ENCODE measurements at places on chromosomes 11 and 22. TPM values are rescaled to one million over a fixed set of nuclear protein-coding genes. Genes with fewer than 3 reads are reported as not detected.

The MS4A7 gene
- total RNA-seq = not detected

DNA sequence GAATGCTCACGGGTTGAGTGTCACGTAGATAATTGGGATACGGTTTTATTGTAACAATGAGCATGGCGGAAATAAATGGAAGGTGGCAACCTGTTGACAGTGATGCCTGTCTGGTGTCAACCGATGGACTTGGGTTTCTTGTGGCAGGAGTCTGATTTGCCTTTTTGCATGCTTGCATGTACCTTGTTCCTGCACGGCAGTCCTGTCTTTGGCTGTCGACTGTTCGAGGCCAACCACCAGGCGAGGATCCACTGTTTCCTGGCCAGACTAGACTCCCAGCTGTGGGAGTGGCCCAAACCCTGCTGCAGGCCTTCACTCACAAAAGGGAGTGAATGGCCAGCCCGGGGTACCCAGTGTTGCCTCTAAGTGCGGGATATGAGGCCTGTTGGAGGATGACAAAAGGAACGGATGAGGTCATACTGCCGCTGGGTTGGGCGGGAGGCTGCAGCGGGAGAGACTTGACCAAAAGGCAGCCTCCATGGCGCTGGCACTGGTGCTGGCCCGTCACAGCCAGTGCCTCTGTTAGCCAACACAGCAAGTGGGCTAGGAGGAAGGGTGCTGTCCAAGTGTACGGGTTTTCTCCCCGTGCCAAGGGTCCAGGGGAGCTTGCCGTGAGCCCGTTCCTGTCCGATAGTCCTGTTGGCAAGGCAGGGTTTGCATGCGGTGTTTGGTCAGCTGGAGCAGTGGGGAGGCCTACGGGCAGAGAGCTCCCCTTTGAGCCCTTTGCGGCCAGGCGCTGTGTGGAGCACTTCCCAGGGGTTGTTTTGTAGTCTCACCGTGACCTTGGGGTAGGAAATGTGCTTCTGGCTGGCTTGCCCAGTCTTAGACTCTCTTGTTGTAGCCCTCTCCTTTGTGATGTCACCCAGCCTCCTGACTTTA is 974 bp downstream of the DGCR8 start:
- peak overlapping the region; percentile 77 for H3K4me3 ChIP-seq
- peak overlapping the region; percentile 89 for H3K27ac ChIP-seq
- no peaks in the 10 kb centered on the region for H3K4me1 ChIP-seq
- H3K36me3 ChIP-seq = peaks cover 17% of the 10 kb centered on the region
- DNase-seq = peak; percentile 40

The OR51B4 gene
- not detected for total RNA-seq

- DNase-seq = peak; percentile 98
- H3K36me3 ChIP-seq = no peaks in the 10 kb centered on the region
- H3K27ac ChIP-seq = peak overlapping the region; percentile 59
- no peak overlapping the region for H3K4me3 ChIP-seq
- peaks cover 37% of the 10 kb centered on the region for H3K4me1 ChIP-seq
- peaks cover 3% of the 10 kb centered on the region for H3K27me3 ChIP-seq
Measured at GRCh38 chr11:16001899-16002426, 354.4 kb downstream of the SOX6 start.

The FAT3 gene
- total RNA-seq = 7.3 TPM

DNA sequence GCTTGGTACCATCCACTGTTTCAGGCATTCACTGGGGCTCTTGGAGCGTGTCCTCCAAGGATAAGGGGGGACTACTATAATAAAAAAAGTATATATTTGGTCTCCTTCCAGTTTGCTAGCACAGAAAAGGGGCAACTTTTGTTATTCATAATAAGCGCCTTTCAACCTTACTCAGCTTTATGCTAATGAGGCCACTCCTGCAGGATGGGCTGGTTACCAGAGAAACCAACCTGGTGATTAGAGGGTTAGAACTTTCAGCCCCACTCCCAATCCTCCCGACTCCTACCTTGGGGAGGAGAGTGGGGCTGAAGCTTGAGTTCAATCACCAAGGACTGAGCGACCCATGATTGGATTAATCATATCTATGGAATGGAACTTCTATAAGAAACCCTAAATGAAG is 31.8 kb downstream of the PPFIBP2 start:
- H3K4me1 ChIP-seq = no peaks in the 10 kb centered on the region
- DNase-seq = no peak
- no peaks in the 10 kb centered on the region for H3K27me3 ChIP-seq
- H3K4me3 ChIP-seq = no peak overlapping the region

The ALDH3B2 gene
- not detected for total RNA-seq

DNA sequence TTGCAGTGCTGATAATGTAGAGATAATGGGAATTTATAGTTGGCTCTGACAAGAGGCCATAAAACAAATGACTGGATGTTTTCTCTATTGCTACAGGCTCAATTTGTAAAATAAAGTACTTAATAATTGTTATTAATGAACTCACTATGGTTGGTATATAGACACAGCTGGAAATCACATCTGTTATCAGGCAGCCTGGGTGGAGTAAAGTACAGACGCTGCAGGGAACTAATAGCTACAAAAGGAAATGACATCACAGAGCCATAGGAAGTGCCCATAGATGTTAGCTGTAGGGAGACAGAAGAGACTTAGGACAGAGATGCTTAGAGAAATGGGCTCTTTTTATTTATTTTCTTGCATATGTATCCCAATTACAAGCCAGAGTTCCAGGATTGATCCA is 81.0 kb upstream of the SNX19 start:
- H3K36me3 ChIP-seq = no peaks in the 10 kb centered on the region
- no peak overlapping the region for H3K27ac ChIP-seq
- peak; percentile 42 for DNase-seq
- peaks cover 20% of the 10 kb centered on the region for H3K27me3 ChIP-seq
- no peaks in the 10 kb centered on the region for H3K4me1 ChIP-seq

GRCh38 chr11:13094930-13095687 is 86.0 kb downstream of the RASSF10 start:
- H3K27ac ChIP-seq = no peak overlapping the region
- H3K4me1 ChIP-seq = no peaks in the 10 kb centered on the region
- no peak for DNase-seq
- peaks cover 8% of the 10 kb centered on the region for H3K27me3 ChIP-seq
- no peak overlapping the region for H3K4me3 ChIP-seq

- no peak overlapping the region for H3K27ac ChIP-seq
- H3K36me3 ChIP-seq = no peaks in the 10 kb centered on the region
- no peaks in the 10 kb centered on the region for H3K27me3 ChIP-seq
- no peak overlapping the region for H3K4me3 ChIP-seq
- no peak for DNase-seq
Measured at GRCh38 chr11:43963279-43963620, 20.8 kb downstream of the C11orf96 start.

DNA sequence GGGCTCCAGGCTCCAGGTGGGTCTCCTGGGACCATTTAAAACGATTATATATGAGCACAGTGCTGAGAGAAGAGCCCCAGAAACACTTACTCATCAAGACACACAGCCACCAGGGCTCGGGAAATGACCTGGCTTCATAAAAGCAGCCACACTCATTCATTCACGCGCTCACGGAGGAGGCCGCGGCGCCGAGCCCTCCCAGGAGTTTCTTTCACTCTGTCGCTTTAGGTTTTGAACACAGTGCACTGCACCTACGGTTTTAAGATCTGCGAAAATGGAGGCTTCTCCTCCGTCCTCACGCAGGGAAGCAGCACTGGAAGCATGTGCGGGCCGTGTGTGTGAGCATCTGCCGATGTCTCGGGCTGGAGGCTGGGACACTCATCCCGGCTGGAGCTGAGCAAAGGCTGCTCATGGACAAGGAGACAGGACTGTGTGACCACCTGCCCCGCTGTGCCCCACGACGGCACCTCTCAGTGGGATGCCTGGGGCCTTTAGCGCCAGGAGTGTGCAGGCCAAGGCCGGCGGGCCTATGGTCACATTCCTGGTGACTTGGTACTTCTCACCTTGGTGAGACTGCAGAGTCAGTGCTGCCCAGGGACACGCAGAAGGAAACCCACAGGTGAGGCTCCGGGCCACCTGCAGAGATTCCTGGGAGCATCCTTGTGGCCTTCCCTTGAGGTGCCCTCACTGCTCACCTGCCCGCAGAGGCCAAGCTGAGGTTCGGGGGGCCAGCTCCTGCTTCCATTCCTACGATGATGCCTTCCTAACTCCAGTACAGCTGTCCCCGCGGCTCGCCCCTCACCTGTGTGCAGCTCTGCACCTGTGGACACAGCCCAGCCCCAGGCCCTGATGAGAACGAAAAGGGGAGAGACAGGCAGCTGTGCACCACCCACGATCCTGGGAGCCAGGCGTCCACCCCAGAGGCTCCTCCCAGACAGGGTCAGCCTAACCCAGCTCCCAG is 872.0 kb downstream of the BRD1 start:
- no peak overlapping the region for H3K27ac ChIP-seq
- H3K27me3 ChIP-seq = no peaks in the 10 kb centered on the region
- H3K4me1 ChIP-seq = no peaks in the 10 kb centered on the region
- no peak for DNase-seq
- no peaks in the 10 kb centered on the region for H3K36me3 ChIP-seq

GRCh38 chr11:4851033-4851432 is 2.0 kb upstream of the OR51S1 start:
- H3K4me3 ChIP-seq = no peak overlapping the region
- no peaks in the 10 kb centered on the region for H3K27me3 ChIP-seq
- H3K27ac ChIP-seq = no peak overlapping the region

GRCh38 chr11:34158661-34159060 is 53.2 kb downstream of the NAT10 start:
- DNase-seq = no peak
- no peaks in the 10 kb centered on the region for H3K4me1 ChIP-seq
- H3K27me3 ChIP-seq = no peaks in the 10 kb centered on the region
- no peak overlapping the region for H3K4me3 ChIP-seq
- H3K36me3 ChIP-seq = peaks cover 55% of the 10 kb centered on the region
- H3K27ac ChIP-seq = no peak overlapping the region

The NAALAD2 gene
- 4.0 TPM for total RNA-seq

DNA sequence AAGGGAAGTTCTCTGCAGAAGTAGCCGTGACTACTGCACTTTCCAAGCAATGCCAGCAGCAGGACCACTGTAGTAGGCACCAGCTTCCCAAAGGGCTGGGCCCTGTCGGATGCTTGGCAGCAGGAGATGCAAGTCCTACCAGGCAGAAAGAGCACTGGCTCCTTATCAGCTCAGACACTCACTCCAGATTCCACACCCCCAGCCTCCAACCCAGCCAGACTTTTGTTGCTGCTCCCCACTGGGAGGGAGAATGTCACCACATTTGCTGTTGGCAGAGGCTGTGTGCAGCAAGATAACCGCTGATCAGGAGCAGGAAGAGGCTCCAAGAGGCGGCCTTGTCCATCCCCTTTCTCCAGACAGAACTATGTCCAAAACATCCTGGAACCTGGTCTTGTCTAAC is 118.7 kb downstream of the C11orf58 start:
- H3K27ac ChIP-seq = no peak overlapping the region
- H3K36me3 ChIP-seq = no peaks in the 10 kb centered on the region
- no peaks in the 10 kb centered on the region for H3K4me1 ChIP-seq
- H3K27me3 ChIP-seq = no peaks in the 10 kb centered on the region

The LSP1 gene
- not detected for total RNA-seq

GRCh38 chr22:50700387-50701075 is 27.9 kb downstream of the SHANK3 start:
- no peak for DNase-seq
- no peak overlapping the region for H3K4me3 ChIP-seq
- H3K4me1 ChIP-seq = peaks cover 4% of the 10 kb centered on the region
- H3K27ac ChIP-seq = no peak overlapping the region
- no peaks in the 10 kb centered on the region for H3K36me3 ChIP-seq

- H3K4me3 ChIP-seq = no peak overlapping the region
- no peak for DNase-seq
- no peaks in the 10 kb centered on the region for H3K4me1 ChIP-seq
- no peaks in the 10 kb centered on the region for H3K36me3 ChIP-seq
Measured at GRCh38 chr11:9680028-9680427, 16.2 kb downstream of the SWAP70 start.

GRCh38 chr11:126637795-126638175 is 282.3 kb downstream of the ST3GAL4 start:
- H3K27me3 ChIP-seq = no peaks in the 10 kb centered on the region
- no peak overlapping the region for H3K27ac ChIP-seq
- H3K4me3 ChIP-seq = no peak overlapping the region
- peaks cover 10% of the 10 kb centered on the region for H3K4me1 ChIP-seq
- no peaks in the 10 kb centered on the region for H3K36me3 ChIP-seq
- peak; percentile 64 for DNase-seq

DNA sequence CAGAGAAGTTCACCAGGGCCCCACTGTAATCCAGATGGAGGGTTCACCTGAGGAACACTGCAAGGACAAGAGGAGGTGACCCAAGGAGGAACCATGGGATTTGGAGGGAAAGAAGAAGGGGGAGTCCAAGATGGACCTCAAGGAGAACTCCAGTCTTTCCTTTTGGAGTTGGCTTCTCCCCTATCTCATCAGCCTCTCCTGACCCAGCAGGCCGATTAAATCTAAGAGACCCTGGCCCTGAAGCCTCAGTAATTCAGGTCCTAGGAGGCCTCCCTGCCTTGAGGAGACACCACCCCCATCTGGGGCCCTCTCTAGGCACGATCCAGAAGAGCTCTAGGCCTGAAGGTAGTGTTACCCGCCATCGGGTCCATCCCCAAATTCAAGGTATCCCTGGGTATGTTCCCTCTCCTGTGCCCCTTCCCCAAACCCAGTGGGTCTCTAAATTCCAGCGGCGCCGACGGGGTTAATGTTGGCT is 15.1 kb upstream of the DGKZ start:
- no peak for DNase-seq
- H3K27ac ChIP-seq = no peak overlapping the region
- H3K27me3 ChIP-seq = peaks cover 14% of the 10 kb centered on the region
- H3K4me1 ChIP-seq = peaks cover 38% of the 10 kb centered on the region
- H3K4me3 ChIP-seq = peak overlapping the region; percentile 54

GRCh38 chr11:13261591-13262061 is 16.0 kb upstream of the BMAL1 start:
- H3K36me3 ChIP-seq = no peaks in the 10 kb centered on the region
- H3K4me1 ChIP-seq = no peaks in the 10 kb centered on the region
- no peaks in the 10 kb centered on the region for H3K27me3 ChIP-seq
- no peak overlapping the region for H3K4me3 ChIP-seq
- H3K27ac ChIP-seq = no peak overlapping the region
- DNase-seq = peak; percentile 80

The OR52A1 gene
- not detected for total RNA-seq

DNA sequence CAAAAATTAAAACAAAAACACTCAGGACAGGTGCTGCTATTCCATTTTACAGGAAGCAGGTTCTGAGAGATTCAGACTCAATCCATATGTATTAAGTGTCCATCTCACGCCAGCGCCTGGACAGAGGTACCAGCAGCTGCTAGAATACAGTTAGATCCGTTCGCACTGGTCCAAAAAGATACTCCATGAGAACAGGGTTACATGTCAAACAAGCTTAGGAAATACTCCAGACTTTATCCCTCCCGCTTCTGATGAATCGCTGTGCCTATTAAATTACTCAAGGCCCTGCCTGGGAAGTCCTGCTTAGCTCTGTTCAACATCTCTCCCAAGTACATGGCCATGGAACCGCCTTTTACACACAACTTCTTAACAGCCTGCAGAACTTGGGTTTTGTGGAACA is 50.2 kb upstream of the SLC35C1 start:
- H3K27ac ChIP-seq = peak overlapping the region; percentile 33
- peaks cover 23% of the 10 kb centered on the region for H3K4me1 ChIP-seq

DNA sequence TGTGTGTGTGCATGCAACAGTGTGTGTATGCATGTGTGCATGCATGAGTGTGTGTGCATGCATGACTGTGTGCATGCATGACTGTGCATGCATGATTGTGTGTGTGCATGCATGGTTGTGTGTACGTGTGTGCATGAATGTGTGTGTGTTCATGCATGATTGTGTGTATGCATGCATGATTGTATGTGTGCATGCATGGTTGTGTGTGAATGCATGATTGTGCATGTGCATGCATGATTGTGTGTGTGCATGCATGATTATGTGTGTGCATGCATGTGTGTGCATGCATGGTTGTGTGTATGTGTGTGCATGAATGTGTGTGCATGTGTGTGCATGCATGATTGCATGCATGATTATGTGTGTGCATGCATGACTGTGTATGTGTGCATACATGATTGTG is 1052.0 kb downstream of the TBC1D22A start:
- no peaks in the 10 kb centered on the region for H3K27me3 ChIP-seq
- no peaks in the 10 kb centered on the region for H3K36me3 ChIP-seq
- DNase-seq = no peak
- H3K27ac ChIP-seq = no peak overlapping the region

All from A673 (cell line).